ENCODE measurements at places on chromosomes 11 and 22.

DNA sequence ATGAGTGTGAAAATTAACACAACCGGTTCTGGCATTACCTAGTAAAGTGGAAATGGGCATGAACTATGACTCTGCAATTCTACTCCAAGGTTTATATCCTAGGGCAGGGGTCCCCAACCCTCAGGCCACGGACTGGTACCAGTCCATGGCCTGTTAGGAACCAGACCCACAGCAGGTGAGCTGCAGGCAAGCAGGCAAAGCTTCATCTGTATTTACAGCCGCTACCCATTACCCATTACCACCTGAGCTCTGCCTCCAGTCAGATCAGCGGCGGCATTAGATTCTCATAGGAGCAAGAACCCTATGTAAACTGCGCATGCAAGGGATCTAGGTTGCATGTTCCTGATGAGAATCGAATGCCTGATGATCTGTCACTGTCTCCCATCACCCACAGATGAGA lies 49.8 kb downstream of the MORC2 start:
- DNase-seq, result no peak

DNA sequence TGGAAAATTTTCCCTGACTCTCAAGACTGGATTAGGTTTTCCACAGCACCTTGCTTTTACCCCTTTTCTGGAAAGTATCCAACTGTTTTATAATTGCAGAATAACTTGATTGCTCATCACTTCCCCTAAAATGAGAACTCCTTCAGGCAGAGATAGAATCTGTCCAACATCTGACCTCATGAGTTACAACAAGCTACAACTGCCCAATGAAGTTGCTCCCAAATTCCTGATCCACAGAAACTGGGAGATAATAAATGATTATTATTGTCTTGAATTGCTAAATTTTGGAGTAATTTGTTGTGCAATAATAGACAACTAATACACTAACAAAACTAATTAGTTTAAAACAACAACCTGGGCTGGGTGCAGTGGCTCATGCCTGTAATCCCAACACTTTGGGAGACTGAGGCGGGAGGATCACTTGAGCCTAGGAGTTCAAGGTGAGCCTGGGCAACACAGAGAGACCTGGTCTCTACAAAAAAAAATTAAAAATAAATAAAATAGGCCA lies 10.0 kb upstream of the CCDC83 start:
- DNase-seq, result no peak

GRCh38 chr11:29272019-29272654 lies 744.7 kb downstream of the KCNA4 start:
- DNase-seq, result no peak

DNA sequence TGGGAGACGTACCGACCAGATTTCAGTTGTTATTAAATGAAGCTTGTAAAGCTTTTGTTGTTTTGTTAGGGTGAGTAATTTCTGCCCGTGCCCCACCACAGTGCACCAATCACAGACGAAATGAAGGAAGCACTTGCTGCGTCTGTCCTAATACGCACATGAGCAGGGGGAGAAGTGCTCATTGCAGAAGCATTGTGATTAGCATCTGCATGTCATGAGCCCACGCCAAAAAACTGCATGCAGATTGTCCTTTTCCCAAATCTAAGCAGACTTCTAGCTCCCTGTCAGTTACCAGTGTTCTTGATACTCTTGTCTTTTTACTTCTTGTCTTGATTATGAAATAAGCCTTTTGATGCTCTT lies 15.5 kb downstream of the RBX1 start:
- no peak for DNase-seq

GRCh38 chr11:122085712-122086111 lies 30.3 kb downstream of the BLID start:
- DNase-seq, result no peak

DNA sequence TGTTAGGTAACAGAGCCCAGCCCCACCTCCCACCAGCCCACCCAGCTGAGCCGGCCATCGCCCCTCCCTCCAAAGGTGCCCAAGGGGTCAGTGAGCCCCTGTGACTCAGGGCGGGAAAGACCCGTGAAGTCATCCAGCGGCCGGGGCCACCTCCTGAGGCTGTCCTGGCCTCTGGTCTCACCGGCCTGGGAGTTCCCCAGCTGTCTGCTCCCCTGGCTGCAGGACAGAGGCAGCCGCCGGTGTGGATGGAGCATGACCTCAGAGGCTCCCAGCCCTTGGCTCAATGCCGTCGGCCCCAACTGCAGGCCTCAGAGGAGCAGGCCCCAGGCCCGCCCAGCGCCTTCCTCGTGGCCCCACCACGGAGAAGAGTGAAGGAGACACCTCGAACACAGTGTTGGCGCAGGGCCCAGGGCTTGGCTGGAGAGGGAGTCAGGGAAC lies 28.7 kb downstream of the RPL3 start:
- peak; percentile 97 for DNase-seq

DNA sequence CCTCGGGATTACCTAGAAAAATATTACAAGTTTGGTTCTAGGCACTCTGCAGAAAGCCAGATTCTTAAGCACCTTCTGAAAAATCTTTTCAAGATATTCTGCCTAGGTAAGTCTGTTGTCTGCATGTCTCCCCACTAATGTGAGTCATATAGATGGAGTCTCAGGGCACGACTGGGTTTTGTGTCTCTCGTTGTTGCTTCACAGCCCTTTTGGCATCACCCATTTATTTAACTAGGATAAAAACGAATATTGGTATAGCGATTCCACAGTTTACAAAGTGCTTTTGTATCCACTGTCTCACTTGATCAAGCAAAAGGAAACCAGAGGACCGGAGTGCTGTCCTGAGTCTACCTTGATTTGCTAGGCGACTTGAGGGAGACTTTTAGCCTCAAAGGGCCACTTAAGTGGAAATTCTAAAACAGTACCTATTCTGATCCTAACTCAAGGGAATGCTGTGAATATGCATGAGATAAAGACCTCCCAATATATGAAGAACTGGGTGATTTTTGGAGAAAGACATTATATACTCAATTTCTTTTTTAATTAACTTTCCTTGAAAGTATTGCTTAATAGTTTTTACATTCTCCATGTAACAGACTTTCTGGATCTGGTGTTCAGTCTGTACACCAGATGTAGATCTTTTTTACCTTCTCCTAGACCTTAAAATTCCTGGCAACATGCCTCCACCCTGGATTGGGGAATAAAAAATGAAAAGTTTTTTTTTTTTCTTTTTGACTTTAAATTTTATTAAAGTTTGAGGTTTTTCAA lies 590 bp downstream of the NNMT start:
- no peak for DNase-seq

DNA sequence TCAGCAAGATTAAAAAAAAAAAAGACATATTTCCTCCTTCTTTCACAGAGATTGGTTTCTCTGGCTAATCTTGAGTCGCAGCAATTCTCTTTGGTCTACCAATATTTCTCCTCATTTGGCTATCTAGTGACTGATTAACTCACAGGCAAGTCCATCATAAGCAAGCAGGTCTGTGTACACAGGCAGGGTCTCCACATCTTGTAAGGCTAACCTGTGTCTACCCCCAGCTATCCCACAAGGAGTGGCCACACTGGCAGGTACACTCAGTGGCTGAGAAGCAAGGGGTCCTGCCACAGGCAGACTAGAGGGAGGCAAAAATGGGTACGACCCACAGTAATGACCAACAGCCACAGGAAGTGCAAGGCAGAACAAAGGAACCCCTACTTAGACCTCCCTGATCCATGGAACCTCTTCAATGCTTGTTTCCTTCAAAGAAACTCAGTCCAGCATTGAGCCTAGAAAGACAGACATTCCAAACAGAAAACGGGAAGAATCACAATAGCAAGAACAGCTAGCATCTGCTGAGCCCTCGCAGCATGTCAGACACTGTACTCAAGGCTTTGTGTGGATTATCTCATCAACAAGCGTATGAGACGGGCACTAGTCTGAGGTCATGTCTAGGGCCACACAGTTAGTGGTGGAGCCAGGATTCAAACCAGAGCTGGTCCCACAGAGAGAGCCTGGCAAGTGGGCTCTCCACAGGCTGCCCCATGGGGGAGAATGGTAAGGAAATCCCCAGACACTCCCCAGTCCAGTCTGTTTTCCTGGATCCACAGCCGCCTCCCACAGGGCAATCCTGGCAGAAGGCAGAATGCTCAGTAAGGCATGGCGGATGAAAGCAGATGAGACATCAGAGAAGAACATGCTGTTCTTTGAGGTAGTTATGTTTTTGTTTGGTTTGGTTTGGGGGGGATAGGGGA lies 34.3 kb downstream of the PLEKHA7 start:
- DNase-seq, result no peak

- DNase-seq, result no peak
Observed at GRCh38 chr22:24696551-24697001, 77.9 kb downstream of the PIWIL3 start.

- DNase-seq, result no peak
Observed at GRCh38 chr11:125154378-125155099, 10.0 kb upstream of the PKNOX2 start.

DNA sequence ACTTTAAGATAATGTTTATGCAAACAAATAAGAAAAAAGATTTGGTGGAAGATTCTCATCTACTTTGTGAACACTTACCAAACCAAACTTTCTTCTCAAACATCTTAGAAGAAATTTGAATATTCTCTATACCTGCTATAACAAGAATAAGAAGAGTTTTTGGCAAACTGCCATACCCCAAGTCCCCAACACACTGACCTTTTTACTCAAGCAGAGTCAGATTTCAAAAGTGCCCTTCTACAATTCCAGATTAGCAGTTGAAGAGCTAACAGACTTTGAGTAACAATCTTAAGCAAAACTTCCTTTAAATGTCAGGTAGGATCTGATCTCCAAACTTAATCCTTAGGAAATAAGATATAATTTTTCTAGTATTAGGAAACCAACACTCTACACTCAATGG lies 33.9 kb downstream of the TSG101 start:
- DNase-seq, result no peak

- no peak for DNase-seq
Observed at GRCh38 chr11:117378976-117379865, 51.6 kb downstream of the CEP164 start.

DNA sequence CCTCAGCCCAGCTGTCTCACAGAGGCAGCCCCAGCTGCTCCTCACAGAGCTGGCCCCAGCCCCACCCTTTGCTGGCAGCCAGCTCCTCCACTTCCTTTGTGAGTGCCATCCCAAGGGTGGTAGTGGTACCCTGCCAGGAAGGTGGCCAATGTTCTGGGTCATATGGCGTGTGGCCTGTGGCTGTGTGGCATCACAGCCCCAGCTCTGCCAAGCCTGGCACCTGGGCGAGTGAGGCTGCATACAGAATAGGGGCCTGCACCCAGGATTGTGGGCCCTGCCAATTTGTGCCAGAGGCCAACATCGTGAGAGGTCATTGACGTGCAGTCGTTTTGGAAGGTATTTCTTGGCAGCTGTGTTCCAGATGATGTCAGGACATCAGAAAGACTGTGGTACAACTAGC lies 10.7 kb downstream of the TUB start:
- DNase-seq, result no peak

DNA sequence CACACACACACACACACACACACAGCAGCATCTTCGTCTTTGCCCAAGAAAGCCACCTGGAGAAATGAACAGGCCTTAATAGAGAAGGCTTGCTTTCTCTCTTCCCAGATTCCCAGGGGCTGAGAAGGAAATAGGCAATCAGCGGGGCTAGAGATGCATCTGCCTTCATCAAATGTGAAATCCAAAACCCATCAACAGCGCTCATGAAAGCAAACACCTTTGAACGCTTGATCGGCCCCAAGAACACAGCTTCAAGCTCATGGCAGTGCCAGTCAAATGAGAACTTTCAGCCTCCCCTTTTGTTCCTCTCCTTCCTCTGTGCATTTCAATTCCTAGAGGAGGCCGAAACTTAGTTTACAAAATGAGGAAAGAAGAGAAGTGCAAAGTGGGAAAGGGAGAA lies 122.7 kb downstream of the EFCAB6 start:
- DNase-seq, result no peak

GRCh38 chr22:26665813-26666231 lies 8.4 kb downstream of the MIAT start:
- DNase-seq, result peak; percentile 12

GRCh38 chr11:74744277-74744676 lies 4.4 kb upstream of the RNF169 start:
- DNase-seq, result no peak

- DNase-seq, result no peak
Observed at GRCh38 chr22:42685941-42686653, 34.6 kb downstream of the A4GALT start.

- DNase-seq, result no peak
Observed at GRCh38 chr22:20106849-20107237, 9.1 kb upstream of the RANBP1 start.

DNA sequence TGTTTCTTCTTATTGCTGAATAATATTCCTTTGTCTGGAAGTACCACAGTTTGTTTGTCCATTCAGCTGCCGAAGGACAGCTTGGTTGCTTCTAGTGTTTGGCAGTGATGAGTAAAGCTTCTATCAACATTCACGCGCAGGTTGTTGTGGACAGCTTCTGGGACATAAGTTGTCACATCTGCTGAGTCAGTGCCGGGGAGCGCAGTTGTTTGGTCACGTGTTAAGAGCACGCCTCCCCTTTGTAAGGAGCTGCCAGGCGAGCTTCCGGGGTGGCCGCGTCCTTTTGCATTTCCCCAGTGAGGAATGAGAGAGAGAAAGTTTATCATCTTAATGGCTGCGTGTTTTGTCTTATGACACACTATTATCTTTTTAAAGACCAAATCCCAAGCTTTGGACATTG lies 30.3 kb downstream of the SAMM50 start:
- DNase-seq, result no peak

- DNase-seq, result no peak
Observed at GRCh38 chr11:45512471-45513148, 152.8 kb downstream of the CHST1 start.

Measured in RCC 7860 (cell line).